ENCODE measurements at places on chromosomes 1 and 21.

GRCh38 chr1:93528412-93528811, 80.5 kb downstream of the FNBP1L start:
- DNase-seq: no peak

GRCh38 chr21:42236693-42237092, 17.8 kb downstream of the ABCG1 start:
- DNase-seq: no peak

DNA sequence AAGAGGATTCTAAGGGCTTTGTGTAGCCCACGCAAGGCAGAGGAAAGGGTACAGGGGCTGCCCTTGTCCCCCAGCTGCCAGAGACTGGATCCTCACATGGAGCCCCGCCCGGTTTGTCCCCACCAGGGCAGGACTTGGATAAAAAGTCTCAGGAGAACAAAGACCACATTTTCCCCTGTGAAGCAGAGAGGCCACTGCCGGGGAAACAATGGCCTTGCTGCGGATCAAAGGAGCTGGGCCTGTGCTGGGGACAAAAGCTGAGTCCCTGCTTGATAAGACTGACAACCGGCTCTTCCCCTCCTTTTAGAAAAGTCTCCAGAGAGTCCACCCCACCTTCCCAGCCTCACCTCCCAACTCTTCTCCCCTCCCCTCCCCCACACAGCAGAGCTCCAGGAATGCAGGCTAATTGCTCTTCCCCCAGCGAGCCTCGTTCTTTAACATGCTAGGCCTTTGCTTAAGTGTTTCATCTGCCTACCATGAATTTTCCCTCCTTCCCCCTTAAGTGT, 142.4 kb downstream of the PLPP3 start:
- DNase-seq: no peak

DNA sequence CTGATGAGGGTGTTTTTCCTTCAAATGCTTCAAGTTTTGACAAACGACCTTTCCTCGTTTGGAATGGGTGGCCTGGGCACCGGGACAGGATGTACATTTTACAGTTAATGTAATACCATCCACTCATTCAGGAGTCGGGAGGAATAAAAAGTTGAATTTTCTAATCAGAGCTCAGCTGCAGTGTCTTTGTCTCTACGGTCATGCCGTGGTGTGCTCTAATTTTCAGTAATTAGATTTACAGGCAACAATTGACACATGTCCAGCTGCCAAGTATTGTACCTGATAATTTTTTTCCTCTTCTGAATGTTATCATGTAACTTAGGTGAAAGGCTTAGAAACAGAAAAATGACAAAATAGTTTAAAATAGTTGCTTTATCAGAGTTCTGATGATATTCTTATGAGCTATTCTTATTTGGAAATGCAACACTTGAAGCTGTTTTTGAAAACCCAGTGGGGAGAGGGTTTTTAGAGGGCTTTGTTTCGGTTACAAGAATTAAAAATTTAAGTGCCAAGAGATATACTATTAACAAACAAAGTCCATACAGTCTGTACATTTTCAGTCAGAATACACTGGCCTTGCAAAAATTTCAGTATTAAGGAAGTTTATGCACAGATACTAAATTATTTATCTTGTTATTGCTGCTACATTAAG, 1.0 kb downstream of the CDKN2C start:
- no peak for DNase-seq

- no peak for DNase-seq
Measured at GRCh38 chr1:16367968-16368890, 1.2 kb downstream of the SZRD1 start.

DNA sequence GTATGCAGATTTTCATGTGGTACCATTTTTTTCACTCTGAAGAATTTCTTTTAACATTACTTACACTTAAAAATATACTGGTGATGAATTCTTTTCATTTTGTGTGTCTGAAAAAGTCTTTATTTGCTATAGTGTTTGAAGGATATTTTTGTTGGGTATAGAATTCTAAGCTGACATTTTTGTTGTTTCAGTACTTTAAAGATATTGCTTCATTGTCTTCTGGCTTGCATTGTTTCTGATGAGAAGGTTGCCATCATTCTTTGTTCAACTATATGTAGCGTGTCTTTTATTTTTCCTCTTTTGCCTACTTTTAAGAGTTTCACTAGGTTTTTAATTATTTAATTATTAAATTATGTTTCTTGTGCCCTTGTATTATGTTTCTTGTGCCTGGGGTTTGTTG, 8.0 kb downstream of the HS2ST1 start:
- no peak for DNase-seq

GRCh38 chr1:222441066-222441465, 106.8 kb downstream of the HHIPL2 start:
- DNase-seq: no peak

GRCh38 chr1:239886266-239886665, 205.4 kb upstream of the FMN2 start:
- DNase-seq: no peak

- DNase-seq: no peak
Measured at GRCh38 chr1:76256289-76257223, 182.0 kb downstream of the ST6GALNAC3 start.

GRCh38 chr1:169102567-169102966, 3.9 kb upstream of the ATP1B1 start:
- DNase-seq: no peak

GRCh38 chr1:56824271-56824670, 5.1 kb upstream of the FYB2 start:
- no peak for DNase-seq

- DNase-seq: no peak
Measured at GRCh38 chr1:3645247-3645646, 4.7 kb downstream of the WRAP73 start.

DNA sequence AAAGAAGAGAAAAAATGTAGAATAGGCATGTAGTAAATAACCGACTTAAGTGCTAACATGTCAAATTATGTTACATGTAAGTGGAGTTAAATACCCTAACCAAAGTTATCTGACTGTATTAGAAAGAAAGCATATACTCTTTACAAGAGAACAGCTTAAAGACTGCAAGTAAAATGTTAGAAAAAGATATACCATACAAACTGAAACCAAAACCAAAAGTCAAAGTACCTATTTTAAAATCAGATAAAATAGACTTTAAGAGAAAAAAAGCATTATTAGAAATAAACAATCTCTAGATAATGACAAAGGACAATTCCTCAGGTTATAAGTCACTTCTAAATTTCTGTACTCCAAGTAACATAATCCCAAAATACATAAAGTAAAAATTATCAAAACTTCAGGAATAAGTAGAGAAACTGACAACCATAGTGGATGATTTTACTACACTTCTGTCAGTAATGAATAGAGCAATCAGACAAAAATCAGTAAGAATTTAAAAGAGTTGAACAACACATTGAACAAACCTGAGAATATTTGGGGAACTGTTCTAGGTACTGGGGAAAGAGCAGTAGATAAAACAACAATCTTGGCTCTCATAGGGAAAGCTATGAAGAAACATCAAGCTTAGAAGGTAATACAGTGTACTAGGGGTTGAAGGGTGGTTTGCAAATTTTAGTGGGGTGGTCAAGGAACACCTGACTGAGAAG, 127.3 kb downstream of the TBX19 start:
- DNase-seq: no peak

GRCh38 chr1:115135681-115136080, 46.4 kb upstream of the TSPAN2 start:
- no peak for DNase-seq

- DNase-seq: no peak
Measured at GRCh38 chr1:201542309-201543035, 3.5 kb downstream of the NAV1 start.

DNA sequence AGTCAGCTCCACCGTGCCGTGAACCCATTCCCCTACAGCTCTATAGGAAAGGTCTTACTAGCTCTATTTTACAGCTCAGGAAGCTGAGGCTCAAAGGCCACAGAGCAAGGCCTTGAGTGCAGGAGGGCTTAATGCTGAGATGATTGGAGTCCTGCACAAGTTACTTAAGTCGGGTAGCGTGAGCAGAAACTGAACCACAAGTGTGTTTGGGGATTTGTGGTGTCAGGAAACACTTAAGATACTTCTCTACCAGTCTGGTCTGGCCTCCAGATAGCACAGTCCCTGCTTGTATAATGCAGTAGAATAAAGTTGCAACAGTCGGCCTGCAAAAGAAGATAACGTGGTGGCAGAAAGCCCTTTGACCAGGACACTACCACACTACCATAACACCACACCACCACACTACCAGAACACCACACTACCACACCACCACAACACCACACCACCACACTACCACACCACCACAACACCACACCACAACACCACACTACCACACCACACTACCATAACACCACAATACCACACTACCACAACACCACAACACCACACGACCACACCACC, 118.1 kb downstream of the SPSB1 start:
- DNase-seq: no peak

DNA sequence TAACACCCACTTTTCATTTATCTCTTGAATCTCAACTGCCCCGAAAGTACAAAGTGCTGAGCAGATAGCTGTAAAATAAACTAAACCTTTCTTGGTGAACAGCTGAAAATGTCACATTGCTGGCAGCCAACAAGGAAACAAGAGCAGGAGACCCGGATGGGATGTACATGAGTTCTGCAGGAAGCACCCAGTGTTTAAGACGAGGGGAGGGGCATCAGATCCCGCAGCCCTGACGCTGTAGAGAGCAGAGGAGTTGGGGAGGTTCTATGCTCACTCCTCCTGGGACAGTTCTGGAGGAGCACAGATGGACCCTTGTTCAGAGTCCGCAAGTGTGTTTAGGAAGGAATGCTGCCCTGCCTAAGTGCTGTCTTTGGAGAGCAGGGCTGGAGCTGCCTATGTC, 32.0 kb upstream of the EPHA8 start:
- no peak for DNase-seq

- peak; percentile 48 for DNase-seq
Measured at GRCh38 chr1:63691701-63692425, 82.0 kb upstream of the ROR1 start.

- DNase-seq: no peak
Measured at GRCh38 chr1:156980551-156980950, 60.1 kb downstream of the LRRC71 start.

DNA sequence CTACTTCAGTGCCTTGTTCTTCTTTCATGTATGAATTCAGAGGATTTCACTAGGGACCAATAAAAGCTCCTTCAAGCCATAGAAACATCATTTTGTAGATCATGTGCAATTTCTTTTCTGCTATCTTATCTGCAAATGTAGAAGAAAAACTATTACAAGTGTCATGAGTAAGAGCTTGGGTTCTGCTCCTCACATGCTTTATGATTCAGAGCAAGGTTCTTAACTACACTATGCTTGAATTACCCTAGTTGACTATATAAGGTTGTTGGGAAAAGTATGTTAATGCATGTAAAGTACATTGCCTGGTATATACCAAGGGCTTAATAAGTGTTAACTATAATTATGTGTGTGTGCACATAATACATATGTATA, 91.4 kb upstream of the S1PR1 start:
- no peak for DNase-seq

GRCh38 chr1:204260601-204261197, 46.9 kb upstream of the GOLT1A start:
- DNase-seq: no peak

DNA sequence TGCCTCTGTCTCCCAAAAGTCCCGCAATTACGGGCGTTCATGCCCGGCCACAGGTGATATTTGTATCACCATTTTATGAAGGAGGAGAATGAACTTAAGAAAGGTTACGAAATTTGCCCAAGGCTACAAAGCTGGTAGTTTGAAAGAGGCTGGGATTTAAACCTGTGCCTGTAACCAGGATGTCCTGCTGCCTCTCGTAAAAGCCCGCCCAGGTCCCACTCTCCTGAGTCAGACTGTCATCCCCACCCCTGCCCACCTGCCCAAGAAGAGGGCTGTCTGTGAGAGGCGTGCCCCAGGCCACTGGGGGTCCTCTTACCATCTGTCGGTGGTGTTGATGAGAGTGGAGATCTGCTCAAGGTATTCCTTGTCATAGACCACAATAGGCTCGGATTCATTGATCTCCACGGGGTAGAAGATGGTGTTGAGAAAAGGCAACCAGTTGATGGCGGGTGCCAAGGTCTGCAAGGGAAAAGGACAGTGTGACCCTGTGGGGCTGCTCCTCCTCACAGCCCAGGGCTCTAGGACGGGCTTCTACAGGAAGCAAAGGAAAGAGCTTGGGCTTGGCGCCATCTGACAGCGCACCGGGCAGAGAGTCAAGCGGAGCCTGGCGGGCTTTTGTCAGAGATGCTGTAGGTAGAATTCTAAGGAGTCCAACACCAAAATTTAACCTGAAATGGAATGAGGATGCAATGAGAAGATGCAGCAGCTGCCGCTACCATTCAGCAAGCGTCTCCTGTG, 43.2 kb downstream of the ECE1 start:
- DNase-seq: no peak

- no peak for DNase-seq
Measured at GRCh38 chr1:95509989-95510388, 276.0 kb downstream of the RWDD3 start.

DNA sequence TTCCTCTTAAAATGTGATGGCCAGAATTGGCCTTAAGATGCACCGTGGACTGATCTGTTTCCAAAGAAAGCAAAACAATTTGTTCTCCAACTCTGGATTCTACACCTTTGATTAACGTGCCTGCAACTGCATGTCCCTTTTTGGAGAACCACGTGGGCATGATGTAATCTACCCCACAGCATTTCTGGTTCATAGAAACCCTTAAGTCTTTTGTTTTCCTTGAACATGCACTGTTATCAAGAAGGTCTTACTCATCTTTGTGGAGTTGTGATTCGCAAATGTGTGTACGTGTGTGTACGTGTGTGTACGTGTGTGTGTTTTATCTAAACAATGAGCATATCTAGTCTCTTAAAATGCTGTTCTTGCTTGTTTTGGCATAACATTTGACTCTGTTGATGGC, 57.8 kb downstream of the LPAR3 start:
- no peak for DNase-seq

- DNase-seq: no peak
Measured at GRCh38 chr1:196152086-196152485, 456.2 kb downstream of the KCNT2 start.

DNA sequence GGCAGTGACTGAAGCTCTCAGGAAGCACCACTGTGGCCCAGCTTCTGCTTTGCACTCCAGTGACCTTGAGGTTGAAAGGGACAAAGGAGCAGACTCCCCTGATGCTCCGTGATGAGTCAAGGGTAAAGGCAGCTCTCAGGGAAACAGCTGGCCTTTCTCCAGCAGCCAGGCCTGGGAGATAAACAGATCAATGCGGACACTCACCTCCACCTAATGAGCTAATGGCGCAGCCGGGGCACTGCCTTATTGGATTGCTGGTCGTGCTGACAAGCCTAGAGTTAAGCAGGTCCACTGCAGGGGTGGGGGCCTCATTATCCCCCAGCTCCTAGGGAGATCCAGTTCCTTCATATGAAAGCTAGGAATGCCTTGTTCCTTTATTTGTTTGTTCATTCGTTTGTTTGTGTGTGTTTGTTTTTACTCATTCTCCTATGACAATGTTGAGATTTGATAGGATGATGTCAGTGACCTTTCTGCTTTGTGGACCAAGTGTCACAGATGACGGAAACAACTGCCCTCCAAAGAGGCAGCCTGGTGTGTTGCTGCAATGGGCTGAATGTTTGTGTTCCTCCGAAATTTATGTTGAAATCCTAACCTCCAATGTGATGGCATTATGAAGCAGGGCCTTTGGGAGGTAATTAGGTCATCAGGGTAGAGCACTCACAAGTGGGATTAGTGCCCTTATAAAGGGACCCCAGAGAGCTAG, 141.4 kb upstream of the BEND5 start:
- DNase-seq: no peak

- no peak for DNase-seq
Measured at GRCh38 chr1:247218121-247218651, 37.7 kb upstream of the VN1R5 start.

- no peak for DNase-seq
Measured at GRCh38 chr1:114337417-114337816, 173.6 kb downstream of the TRIM33 start.

Measured in C1 segment of cervical spinal cord (tissue), 14 donors.